Mesangial cell (primary cell): ENCODE measurements at places on chromosomes 4 and X. TPM values are rescaled to one million over a fixed set of nuclear protein-coding genes. Genes with fewer than 3 reads are reported as not detected.

Gene CXCL11
- total RNA-seq, result not detected in 2 replicates

Gene MBNL3
- 1.9 and 6.4 TPM in 2 replicates for total RNA-seq

Gene VMA21
- total RNA-seq, result 33.3 and 34.1 TPM in 2 replicates

Gene RNF150
- 1.1 and 11.8 TPM in 2 replicates for total RNA-seq

Gene INTU
- total RNA-seq, result 1.5 and 2.3 TPM in 2 replicates

Gene COL4A6
- total RNA-seq, result 3.4 and 4.9 TPM in 2 replicates

Gene RPS6KA6
- total RNA-seq, result 1.3 TPM in 2 replicates

Gene COQ2
- 10.9 and 19.4 TPM in 2 replicates for total RNA-seq

Gene AREG
- total RNA-seq, result 35.4 and 36.3 TPM in 2 replicates

Gene FAM114A1
- 101 and 125 TPM in 2 replicates for total RNA-seq

Gene SORCS2
- total RNA-seq, result 0.65 and 1.3 TPM in 2 replicates

Gene TCEAL2
- total RNA-seq, result 0.25 TPM in 1 of 2 replicates, not detected in the other

Gene ANXA3
- total RNA-seq, result 98.2 and 138 TPM in 2 replicates

Gene MTMR8
- 0.13 and 0.81 TPM in 2 replicates for total RNA-seq

Gene GPR34
- total RNA-seq, result not detected in 2 replicates

Gene MAP3K15
- total RNA-seq, result 0.16 and 0.25 TPM in 2 replicates

Gene LEF1
- 2.0 and 9.5 TPM in 2 replicates for total RNA-seq

Gene FHDC1
- total RNA-seq, result 0.49 and 2.2 TPM in 2 replicates

Gene LARP7
- 4.7 and 8.3 TPM in 2 replicates for total RNA-seq

Gene FDCSP
- total RNA-seq, result not detected in 2 replicates
